Stimulated activated naive CD4-positive, alpha-beta T cell treated with Interleukin-2 at 50 U/mL for 16 hours (primary cell): ENCODE measurements at places on chromosomes 5 and 9.

DNA sequence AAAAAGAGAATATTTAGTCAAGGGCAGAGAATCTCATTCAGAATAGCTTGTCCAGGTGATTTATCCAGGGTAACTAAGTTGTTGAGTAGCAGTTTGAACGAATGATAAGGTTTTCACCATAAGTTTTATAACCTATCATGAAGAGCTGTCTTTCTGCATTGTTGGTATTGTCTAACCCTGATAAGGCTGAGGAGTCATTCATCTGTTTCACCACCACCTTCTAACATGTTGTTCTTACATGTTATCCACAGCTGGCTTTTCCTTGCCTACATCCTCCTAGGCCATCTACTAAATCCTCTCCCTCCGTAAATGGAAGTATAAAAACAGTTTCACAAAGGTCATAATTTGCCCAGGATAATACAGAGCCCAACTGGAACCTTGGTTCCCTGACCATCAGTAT, 24.1 kb downstream of the ZNF462 start:
- no peak for DNase-seq

DNA sequence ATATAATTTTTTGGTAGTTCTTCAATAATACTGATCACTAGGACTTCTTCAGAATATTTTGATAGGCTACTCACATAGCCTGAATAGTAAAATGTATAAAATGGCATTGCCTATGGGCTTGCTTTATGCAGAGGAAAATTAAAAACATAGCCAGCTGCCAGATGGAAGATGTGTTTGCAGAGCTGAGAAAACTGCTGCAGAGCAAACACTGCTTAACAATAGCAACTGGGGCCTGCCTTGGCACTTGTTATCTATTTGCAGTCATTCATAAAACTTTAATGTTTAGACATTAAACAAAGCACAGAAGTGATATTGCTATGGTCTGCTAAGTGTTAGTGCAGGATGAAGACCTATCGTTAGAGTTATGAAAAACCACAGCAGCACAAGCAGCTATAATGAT, 151.5 kb upstream of the SMC2 start:
- no peak for DNase-seq

- no peak for DNase-seq
Observed at GRCh38 chr5:115838885-115839518, 2.4 kb downstream of the ATG12 start.

DNA sequence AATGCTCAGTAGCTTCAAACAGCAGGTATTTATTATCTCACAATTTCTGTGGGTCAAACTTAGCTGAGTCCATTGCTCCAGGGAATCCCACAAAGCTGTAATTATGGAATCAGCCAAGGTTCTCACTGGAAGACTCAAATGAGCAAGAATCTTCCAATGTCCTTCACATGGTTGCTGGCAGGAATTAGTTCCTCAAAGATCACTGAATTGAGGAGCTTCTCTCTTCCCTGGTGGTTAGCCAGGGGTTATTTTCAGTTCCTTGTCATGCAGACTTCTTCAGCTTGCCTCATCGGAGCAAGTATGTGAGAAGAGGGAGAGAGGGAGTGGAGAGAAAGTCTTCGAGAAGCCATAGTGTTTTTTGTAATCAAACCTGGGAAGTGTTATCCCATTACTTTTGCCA, 2331.9 kb downstream of the MAT2B start:
- DNase-seq = no peak

- no peak for DNase-seq
Observed at GRCh38 chr5:1443171-1443570, 2.1 kb downstream of the SLC6A3 start.

- DNase-seq = no peak
Observed at GRCh38 chr5:89723907-89724306, 685.6 kb downstream of the CETN3 start.

DNA sequence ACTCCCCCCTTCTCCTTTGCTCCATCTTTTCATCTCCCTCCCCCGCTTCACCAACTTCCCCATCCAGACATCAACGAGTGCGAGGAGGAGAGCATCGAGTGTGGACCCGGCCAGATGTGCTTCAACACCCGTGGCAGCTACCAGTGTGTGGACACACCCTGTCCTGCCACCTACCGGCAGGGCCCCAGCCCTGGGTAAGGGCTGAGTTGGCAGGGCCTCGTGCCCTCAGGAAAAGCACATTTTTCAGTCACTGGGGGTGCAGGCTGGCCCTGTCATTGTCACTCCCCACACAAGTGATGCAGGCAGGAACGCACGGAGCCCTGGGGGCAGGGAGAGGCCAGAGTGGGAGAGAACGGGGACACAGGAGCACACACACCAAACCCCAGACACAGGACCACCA, 12.4 kb upstream of the ASS1 start:
- no peak for DNase-seq

DNA sequence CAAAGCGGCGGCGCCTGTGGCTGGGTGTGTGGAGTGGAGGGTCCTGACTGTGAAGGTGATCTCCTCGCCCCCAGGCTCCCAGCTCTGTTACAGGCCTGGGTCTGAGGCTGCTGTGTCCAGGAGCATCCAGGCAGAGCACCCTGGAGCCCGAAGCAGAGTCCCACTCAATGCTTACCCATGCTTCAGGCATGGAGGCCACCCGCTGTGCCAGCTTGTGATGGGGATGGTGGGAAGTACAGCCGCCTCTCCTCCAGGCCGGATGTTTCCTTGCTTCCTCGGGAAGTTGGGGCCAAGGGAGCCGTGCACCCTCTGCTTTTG, 255.9 kb upstream of the IRX1 start:
- no peak for DNase-seq

DNA sequence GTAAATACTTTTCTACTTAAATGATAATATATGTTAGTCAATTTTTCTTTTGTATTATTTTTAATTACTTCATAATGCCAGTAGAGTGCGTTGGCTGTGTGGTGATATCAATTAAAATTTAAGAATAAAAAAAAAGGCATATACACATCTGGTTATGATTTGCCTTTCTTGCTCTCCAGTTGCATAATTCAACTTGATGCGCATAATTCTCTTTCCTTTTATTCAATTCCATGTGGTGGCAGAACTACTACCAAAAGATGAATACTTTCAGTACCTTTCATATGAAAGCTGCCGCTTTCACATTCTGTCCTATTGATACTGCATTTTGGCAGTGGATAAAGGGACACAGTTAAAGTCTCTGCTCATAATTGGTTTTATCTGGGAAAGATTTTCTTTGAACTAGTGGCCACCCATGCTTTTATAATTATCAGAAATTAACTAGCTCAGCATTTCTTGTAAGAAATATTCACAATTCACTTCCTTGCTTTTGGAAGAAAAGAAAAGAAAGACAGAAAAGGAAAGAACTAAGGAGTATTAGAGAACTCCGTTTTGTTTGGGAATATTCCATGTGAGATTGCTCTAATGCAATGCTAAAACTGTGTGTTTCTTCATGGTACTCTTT, 12.3 kb upstream of the ADGRV1 start:
- DNase-seq = no peak

- DNase-seq = no peak
Observed at GRCh38 chr5:132668706-132669454, 4.9 kb upstream of the IL4 start.

GRCh38 chr5:41325074-41325473, 111.7 kb upstream of the C6 start:
- DNase-seq = no peak

GRCh38 chr5:138594305-138595058, 19.3 kb upstream of the HSPA9 start:
- DNase-seq = no peak

GRCh38 chr9:121122246-121123032, 47.7 kb downstream of the CNTRL start:
- DNase-seq = no peak

GRCh38 chr9:445033-445432, 230.4 kb downstream of the DOCK8 start:
- DNase-seq = no peak

GRCh38 chr5:128208436-128208835, 124.9 kb downstream of the SLC12A2 start:
- no peak for DNase-seq

- no peak for DNase-seq
Observed at GRCh38 chr5:68478301-68479095, 262.9 kb downstream of the PIK3R1 start.

GRCh38 chr9:6805532-6805931, 47.8 kb downstream of the KDM4C start:
- DNase-seq = no peak

- no peak for DNase-seq
Observed at GRCh38 chr5:124054564-124054963, 542.6 kb downstream of the CSNK1G3 start.

GRCh38 chr5:160054831-160055230, 45.9 kb downstream of the TTC1 start:
- no peak for DNase-seq
